Thoracic aorta (tissue), 2 donors: ENCODE measurements at places on chromosomes 12 and 14.

DNA sequence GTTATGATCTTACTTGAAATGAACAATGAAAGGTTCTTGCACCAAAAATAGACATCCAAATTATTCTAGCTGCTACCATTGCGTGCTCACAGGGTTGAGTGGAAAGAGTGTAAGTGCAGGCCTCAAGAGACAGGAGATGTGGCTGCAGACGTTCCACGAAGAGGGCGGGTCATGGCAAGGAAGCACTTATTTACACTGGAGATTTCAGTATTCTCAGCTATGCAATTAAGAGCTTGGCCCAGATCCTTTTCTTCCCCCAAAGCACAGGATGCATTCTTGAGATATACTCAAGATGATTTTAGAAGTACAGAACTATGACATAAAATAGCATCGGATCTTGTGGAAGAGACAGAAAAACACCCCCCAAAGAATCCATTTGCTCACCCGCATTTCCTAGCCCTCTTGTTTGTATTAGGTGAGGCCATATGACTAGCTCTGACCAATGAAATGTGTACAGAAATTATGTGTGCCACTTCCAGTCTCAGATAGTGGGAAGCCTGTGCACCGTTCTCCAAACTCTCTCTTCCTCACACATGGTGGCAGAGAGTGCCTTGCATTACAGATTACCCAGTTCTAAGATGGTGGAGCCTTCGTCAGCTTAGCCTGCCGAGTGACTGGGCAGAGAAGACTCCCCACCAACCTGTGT lies 261.4 kb downstream of the TTC8 start:
- no peaks in the 10 kb centered on the region for H3K36me3 ChIP-seq
- DNase-seq, result no peak
- no peak overlapping the region for H3K27ac ChIP-seq
- peak overlapping the region; percentile 15 for H3K4me3 ChIP-seq
- H3K4me1 ChIP-seq, result peaks cover 18% of the 10 kb centered on the region

GRCh38 chr14:105255021-105255507 lies 6.7 kb downstream of the BTBD6 start:
- no peaks in the 10 kb centered on the region for H3K4me1 ChIP-seq
- no peaks in the 10 kb centered on the region for H3K27me3 ChIP-seq
- peaks cover 11% of the 10 kb centered on the region for H3K36me3 ChIP-seq
- no peak overlapping the region for H3K4me3 ChIP-seq

GRCh38 chr14:65502676-65503124 lies 90.2 kb downstream of the FUT8 start:
- DNase-seq, result no peak
- H3K4me1 ChIP-seq, result peaks cover 8% of the 10 kb centered on the region
- no peak overlapping the region for H3K4me3 ChIP-seq
- no peaks in the 10 kb centered on the region for H3K36me3 ChIP-seq

DNA sequence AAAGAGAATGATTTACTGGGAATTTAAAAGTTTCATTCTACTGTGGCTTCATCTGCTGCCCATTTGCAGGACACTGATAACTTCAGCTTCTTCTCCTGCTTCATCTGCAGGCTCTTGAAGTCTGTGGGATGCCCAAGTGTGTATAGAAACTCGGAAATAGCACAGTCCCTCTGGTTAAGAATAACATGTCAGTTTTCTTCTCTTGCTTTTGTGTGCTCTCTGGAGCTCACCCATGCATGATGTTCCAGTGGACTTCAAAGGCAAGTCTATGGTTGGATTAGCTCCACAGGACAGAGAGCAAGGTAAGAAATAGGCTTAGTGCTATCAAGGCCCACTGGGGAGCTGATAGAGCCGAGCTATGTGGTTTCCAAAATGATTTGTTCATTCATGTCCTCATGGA lies 13.7 kb downstream of the RMST start:
- H3K27ac ChIP-seq, result no peak overlapping the region
- H3K36me3 ChIP-seq, result no peaks in the 10 kb centered on the region
- no peak overlapping the region for H3K4me3 ChIP-seq
- no peaks in the 10 kb centered on the region for H3K27me3 ChIP-seq
- DNase-seq, result no peak

DNA sequence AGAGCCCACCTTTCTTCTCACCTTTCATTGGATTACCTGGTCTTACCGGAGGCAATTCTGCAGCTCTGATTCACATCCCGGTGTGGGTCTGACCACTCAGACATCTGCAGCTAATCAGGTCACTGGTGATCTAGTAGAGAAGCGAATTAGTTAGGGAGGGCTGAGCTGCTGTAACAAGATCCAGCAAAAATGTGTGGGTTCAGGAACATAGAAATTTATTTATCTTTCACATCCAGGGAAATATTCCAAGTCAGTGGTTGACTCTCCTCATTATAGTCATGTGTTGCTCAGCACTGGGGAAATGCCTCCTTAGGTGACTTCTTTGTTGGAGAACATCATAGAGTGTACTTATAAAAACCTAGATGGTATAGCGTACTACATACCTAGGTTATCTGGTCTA lies 218.7 kb upstream of the PELI2 start:
- H3K27me3 ChIP-seq, result no peaks in the 10 kb centered on the region
- H3K36me3 ChIP-seq, result no peaks in the 10 kb centered on the region
- no peak overlapping the region for H3K4me3 ChIP-seq
- H3K27ac ChIP-seq, result no peak overlapping the region
- no peaks in the 10 kb centered on the region for H3K4me1 ChIP-seq

DNA sequence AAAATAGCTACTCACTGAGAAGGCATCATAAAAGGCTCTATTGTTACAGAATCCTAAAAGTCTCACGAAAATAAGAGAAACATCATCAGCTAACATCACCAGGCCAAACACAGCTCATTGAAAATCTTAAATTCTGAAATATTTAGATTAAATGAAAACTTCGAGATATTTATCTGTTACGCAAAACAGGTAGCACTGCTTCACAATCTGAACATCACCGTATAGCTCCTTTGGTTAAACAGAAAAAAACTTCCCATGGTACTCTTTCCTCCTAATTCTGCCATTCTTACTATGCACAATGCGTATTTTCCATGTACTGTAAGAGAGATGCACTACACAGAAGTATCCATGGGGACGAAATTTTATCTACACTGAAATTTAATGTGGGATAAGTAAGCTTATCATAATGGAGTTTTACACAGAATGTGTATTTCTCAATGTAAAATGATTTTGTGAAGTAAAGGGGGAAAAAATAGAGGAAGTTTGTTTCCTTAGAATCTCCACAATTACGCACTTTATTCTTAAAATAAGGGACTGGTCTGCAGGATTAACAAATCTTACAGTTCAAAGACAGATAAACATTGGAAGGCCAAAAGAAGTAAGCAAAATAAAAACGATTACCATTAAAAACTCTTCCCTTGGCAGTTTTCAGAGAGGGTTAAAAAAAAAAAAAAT lies 1.9 kb downstream of the SGPP1 start:
- no peak overlapping the region for H3K27ac ChIP-seq
- peaks cover 13% of the 10 kb centered on the region for H3K4me1 ChIP-seq
- no peaks in the 10 kb centered on the region for H3K27me3 ChIP-seq
- H3K4me3 ChIP-seq, result peak overlapping the region; percentile 97
- no peak for DNase-seq

DNA sequence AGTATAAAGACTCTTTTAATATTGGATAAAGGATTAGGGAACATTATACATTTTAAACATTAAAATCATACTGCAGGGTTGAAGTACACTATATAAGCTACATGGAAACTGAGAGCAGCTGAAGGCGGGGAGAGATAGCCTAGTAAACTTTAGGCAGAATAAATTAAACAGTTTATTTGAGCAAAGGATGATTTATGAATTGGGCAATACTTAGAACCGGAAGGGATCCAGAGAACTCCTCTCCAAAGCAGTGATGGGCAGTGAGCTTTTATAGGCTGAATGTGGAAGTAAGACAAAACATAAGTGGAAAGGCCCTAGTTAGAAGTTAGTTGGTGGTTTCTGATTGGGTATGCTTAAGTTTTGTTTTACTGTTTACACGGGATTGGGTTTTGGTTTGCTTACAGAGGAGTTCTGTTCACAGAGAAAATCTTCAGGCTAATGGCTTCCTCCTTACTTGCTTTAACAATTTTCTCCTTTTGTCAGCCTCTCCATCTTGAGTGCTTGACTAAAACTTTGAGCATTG lies 18.9 kb downstream of the LEMD3 start:
- H3K4me3 ChIP-seq, result no peak overlapping the region
- no peak overlapping the region for H3K27ac ChIP-seq
- no peaks in the 10 kb centered on the region for H3K27me3 ChIP-seq
- no peaks in the 10 kb centered on the region for H3K36me3 ChIP-seq
- H3K4me1 ChIP-seq, result peaks cover 14% of the 10 kb centered on the region

DNA sequence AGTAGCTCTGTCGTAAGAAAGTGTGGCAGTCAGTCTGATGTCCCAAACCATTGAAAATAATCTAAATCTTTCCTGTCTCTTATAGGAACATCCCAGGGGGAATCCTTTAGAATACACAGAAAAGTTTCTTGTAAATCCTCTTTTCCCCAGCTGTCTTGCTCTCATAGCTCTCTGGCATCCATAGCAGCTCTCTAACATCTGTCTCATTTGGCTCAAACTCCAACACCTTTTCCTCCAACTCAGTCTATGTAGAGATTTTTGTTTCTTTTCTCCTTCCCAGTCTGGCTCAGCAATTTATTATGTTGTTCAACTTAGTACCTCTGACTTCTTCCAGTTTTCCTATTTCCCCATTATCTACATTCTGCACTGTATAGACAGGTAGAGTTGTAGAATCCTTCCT lies 84.4 kb upstream of the NEDD1 start:
- H3K4me1 ChIP-seq, result no peaks in the 10 kb centered on the region
- H3K36me3 ChIP-seq, result no peaks in the 10 kb centered on the region
- H3K27ac ChIP-seq, result no peak overlapping the region

DNA sequence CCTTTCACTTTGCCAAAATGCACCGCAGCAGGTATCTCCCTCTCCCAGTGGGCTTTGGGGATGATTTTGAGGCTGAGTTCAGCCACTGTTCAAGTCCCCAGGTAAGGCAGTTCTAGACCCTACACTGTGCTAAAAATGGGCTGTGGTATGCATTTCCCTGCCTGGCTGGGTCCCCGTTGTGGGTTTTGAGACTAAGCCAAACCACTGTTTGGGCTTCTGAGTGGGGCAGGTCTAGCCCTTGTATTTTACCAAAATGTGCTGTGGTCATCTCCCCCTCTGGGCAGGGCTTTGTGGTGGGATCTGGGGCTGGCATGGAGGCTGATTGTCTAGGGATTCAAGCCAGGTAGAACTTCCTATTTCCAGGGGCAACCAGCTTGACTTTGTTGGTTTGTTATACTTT lies 13.6 kb upstream of the OR4Q3 start:
- no peaks in the 10 kb centered on the region for H3K4me1 ChIP-seq
- DNase-seq, result no peak
- H3K27me3 ChIP-seq, result no peaks in the 10 kb centered on the region
- no peak overlapping the region for H3K27ac ChIP-seq

DNA sequence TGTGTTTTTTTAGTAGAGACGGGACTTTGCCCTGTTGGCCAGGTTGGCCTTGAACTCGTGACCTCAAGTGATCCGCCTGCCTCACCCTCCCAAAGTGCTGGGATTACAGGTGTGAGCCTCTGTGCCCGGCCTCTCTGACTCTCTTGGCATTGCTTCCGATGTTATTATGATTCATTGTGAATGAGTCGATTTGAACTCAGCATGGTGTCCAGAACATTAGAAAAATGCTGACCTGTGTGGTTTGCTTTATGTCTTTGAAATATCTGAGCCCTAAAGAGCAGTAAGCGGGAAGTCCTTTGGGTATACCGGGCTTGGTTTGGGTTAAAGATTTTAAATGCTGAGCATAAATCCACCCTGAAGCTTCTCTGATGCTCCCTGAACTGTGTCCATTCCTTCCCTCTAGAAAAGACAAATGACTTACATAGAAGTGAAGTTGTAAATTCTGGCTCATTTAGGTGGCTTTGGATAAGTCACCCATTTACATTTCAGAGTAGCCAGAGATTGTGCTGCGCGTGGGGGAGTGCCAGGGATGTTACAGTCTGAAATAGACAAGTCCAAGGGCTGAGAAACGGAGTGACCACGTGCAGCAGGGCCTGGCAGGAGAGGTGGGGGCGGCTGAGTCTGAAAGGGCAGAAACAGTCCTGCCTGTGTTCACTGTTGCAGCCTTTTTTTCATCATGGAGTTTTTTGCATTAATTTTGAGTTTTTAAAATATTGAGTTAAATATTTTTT lies 39.6 kb downstream of the SLC15A4 start:
- no peaks in the 10 kb centered on the region for H3K27me3 ChIP-seq
- H3K27ac ChIP-seq, result no peak overlapping the region
- DNase-seq, result no peak
- no peak overlapping the region for H3K4me3 ChIP-seq
- H3K36me3 ChIP-seq, result no peaks in the 10 kb centered on the region
- H3K4me1 ChIP-seq, result no peaks in the 10 kb centered on the region

- peaks cover 23% of the 10 kb centered on the region for H3K4me1 ChIP-seq
- no peak overlapping the region for H3K4me3 ChIP-seq
- no peaks in the 10 kb centered on the region for H3K27me3 ChIP-seq
- no peak for DNase-seq
Measured at GRCh38 chr12:124299628-124300388, 4.9 kb downstream of the RFLNA start.

GRCh38 chr12:119153477-119154434 lies 25.0 kb upstream of the HSPB8 start:
- peaks cover 28% of the 10 kb centered on the region for H3K4me1 ChIP-seq
- H3K27ac ChIP-seq, result no peak overlapping the region
- DNase-seq, result no peak
- peak overlapping the region; percentile 59 for H3K4me3 ChIP-seq

DNA sequence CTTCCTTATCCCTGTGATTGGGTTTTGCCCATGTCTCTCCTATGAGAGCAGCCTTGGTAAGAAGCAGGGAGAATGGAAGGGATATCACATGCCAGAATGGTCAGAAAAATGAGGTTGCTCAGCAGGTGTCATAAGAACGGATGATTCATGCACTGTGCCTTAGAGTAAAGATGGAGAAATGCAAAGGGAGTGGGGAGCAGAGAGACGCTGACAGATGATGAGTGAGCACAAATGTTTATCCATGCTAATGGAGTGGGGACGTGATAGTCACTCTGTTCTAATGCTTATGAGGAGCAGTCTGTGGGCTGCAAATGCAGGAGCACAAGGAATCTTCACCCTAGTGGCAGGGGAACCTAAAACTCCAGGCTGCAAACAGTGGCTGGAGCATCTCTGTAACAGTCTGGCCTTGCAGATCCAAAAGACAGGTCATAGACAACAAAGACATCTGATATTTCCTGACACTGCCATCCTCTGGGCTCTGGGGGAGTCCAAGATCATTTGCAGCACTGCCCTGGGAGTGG lies 243.2 kb downstream of the CACNA1C start:
- H3K27me3 ChIP-seq, result no peaks in the 10 kb centered on the region
- peaks cover 20% of the 10 kb centered on the region for H3K4me1 ChIP-seq
- no peak for DNase-seq
- no peak overlapping the region for H3K4me3 ChIP-seq
- H3K36me3 ChIP-seq, result no peaks in the 10 kb centered on the region

- no peak overlapping the region for H3K4me3 ChIP-seq
- H3K36me3 ChIP-seq, result no peaks in the 10 kb centered on the region
- H3K27me3 ChIP-seq, result no peaks in the 10 kb centered on the region
- peaks cover 14% of the 10 kb centered on the region for H3K4me1 ChIP-seq
- H3K27ac ChIP-seq, result peak overlapping the region; percentile 9
- DNase-seq, result no peak
Measured at GRCh38 chr12:45327823-45328383, 112.0 kb downstream of the ANO6 start.

- H3K4me1 ChIP-seq, result no peaks in the 10 kb centered on the region
- no peak for DNase-seq
- H3K36me3 ChIP-seq, result peaks cover 3% of the 10 kb centered on the region
- no peak overlapping the region for H3K27ac ChIP-seq
Measured at GRCh38 chr14:76081642-76082041, 70.1 kb upstream of the GPATCH2L start.

GRCh38 chr14:99072956-99073355 lies 199.0 kb downstream of the BCL11B start:
- H3K36me3 ChIP-seq, result no peaks in the 10 kb centered on the region
- no peaks in the 10 kb centered on the region for H3K27me3 ChIP-seq
- H3K4me3 ChIP-seq, result no peak overlapping the region
